ENCODE measurements at places on chromosomes 12 and 14. TPM values are rescaled to one million over a fixed set of nuclear protein-coding genes. Genes with fewer than 3 reads are reported as not detected.

DNA sequence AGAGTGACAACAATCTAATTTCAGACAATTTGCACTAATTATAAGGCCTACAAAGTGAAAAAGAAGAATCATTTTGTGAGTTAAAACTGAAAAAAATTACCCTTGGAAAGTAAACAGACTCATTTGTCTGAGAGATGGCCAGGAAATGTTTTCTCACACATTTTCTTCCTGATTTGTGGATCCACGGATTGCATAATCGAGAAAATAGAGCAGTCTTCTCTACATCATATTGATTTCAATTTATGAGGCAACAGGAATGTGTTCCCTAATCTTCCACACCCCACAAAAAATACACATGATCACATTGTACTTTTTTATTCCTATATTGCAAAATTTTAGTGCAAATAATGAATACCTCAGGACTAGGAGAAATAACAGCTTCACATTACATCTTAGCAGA is 160.8 kb downstream of the CCER1 start:
- H3K4me3 ChIP-seq: no peak overlapping the region
- no peaks in the 10 kb centered on the region for H3K36me3 ChIP-seq
- no peak overlapping the region for H3K27ac ChIP-seq
- no peaks in the 10 kb centered on the region for H3K27me3 ChIP-seq
- no peak for DNase-seq

RNF212B gene
- not detected for polyA plus RNA-seq

DNA sequence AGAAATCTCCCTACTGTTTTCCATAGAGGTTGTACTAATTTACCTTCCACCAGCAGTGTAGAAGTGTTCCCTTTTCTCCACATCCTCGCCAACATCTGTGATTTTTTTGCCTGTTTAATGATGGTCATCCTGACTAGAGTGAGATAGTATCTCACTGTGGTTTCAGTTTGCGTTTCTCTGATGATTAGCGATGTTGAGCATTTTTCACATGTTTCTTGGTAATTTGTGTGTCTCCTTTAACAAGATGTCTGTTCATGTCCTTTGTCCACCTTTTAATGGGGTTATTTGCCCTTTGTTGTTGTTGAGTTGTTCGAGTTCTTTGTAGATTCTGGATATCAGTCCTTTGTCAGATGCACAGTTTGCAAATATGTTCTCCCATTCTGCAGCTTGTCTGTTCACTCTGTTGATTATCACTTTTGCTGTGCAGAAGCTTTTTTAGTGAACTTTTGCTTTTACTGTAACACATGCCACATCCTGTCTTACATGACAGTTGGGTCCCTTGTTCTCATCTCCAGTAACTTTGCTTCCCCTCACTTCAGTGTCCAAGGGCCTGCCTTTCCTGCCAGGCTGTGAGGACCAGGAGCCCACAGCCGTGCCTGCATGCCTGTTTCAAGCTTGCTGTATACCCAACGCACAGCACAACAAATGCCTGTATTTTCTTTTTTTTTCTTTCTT is 64.9 kb downstream of the SPRING1 start:
- no peak for DNase-seq
- no peaks in the 10 kb centered on the region for H3K36me3 ChIP-seq
- no peak overlapping the region for H3K4me3 ChIP-seq
- H3K4me1 ChIP-seq: no peaks in the 10 kb centered on the region

DNA sequence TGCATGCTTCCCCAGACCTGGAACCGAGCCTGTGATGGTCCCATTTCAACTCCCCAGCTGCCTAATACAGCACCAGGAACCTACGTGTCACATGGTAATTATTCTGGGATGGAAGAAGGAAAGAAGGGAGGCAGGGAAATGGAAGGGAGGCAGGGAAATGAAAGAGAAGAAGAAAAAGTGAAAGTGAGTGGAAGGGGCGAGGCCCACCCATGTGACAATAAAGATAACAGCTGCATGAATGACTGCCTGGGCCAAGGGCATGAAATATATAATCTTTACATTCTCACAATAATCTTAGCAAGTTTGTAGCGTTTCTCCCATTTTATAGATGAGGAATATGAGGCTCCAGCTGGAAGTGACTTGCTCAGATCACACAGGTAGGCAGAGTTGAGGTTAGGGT is 245.0 kb upstream of the PWP1 start:
- no peak for DNase-seq
- no peaks in the 10 kb centered on the region for H3K36me3 ChIP-seq
- H3K4me1 ChIP-seq: no peaks in the 10 kb centered on the region
- no peak overlapping the region for H3K4me3 ChIP-seq

GRCh38 chr14:102854091-102854703 is 68.3 kb upstream of the AMN start:
- no peak overlapping the region for H3K4me3 ChIP-seq
- H3K4me1 ChIP-seq: peaks cover 2% of the 10 kb centered on the region
- H3K27ac ChIP-seq: no peak overlapping the region
- H3K36me3 ChIP-seq: no peaks in the 10 kb centered on the region
- no peak for DNase-seq
- H3K27me3 ChIP-seq: no peaks in the 10 kb centered on the region

- H3K27ac ChIP-seq: no peak overlapping the region
- H3K36me3 ChIP-seq: no peaks in the 10 kb centered on the region
- no peaks in the 10 kb centered on the region for H3K27me3 ChIP-seq
- H3K4me1 ChIP-seq: no peaks in the 10 kb centered on the region
- no peak for DNase-seq
Measured at GRCh38 chr12:98803468-98804209, 158.5 kb downstream of the APAF1 start.

- H3K27ac ChIP-seq: no peak overlapping the region
Measured at GRCh38 chr12:22981711-22982110, 356.7 kb downstream of the ETNK1 start.

RTN1 gene
- 938 TPM for polyA plus RNA-seq

KCNC2 gene
- 13.3 TPM for polyA plus RNA-seq

DNA sequence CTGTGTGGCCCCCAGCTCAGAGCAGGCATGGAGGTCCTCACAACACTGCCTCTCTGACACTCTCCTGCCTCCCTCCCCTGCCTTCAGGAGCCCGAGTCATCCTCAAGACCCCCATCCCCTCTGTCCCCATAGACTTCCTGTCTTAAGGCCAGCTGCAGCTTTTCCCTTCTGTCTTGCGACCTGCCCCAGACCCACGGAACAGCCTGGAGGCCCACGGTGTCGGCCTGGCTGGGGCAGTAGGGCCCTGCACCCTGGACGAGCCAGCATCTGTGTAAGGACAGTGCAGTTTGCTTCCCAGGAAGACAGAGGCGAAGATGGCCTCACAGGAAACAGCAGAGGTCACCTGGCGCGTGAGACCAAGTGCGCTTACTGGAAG is 9.7 kb downstream of the TEDC1 start:
- DNase-seq: no peak
- H3K36me3 ChIP-seq: peaks cover 46% of the 10 kb centered on the region
- no peak overlapping the region for H3K27ac ChIP-seq
- H3K4me1 ChIP-seq: peaks cover 43% of the 10 kb centered on the region
- H3K4me3 ChIP-seq: no peak overlapping the region

Measured in spinal cord (tissue), 10 donors.